ENCODE measurements at places on chromosomes 7 and 10. TPM values are rescaled to one million over a fixed set of nuclear protein-coding genes. Genes with fewer than 3 reads are reported as not detected.

GRCh38 chr10:120641695-120642094 lies 184.7 kb downstream of the PLPP4 start:
- DNase-seq: no peak

DNA sequence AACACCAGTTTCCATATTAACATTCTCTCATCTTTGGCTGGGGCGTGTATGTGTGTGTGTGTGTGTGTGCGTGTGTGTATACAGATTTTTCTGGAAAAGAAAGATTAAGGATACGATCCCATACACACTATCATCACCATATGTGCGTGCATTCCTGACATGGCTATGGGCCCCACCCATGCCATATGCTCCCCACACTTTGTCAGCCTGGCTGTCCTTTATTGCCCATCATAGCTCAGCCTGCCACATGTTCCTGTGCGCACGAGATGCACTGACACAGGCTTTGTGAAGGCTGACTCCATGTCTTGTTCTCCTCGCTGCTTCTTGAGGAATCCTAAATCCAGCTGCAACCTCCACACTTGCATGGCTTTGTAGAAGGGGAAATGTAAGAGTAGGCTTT lies 984.1 kb downstream of the LRMDA start:
- DNase-seq: no peak

DNA sequence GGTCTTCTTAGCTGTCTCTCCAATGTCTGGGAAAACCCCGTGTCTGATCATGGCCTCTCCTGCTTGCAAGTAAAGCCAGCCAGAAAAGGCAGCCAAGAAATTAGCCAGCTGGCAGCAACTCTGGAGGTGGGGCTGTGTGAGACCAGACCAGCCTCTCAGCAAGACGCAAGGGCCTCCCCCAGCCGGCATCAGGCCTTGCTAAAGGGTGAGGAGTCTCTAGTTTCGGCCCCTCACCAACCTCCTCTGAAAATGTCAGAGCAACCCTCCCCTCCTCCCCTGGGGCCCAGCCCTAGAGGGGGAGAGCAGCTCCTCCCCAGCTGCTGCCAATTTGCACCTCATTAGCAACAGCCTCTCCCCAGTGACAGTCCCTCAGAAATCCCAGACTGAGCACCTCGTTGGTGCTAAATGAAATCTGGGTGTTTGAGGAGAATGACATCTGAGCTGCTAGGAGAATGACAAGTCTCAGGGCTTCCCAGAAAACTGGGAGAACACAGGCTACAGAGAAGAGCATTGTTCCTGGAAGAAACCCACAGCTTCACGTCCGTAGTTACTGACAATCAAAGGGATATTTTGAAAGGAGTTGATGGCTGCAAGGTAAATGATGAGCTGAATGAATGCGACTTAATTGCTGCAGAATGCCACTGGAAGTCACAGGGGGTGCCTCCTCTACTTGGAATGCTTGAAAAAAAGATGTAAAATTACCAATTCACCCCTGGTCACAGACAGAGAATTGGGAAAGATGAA lies 25.9 kb downstream of the DGKI start:
- no peak for DNase-seq

DNA sequence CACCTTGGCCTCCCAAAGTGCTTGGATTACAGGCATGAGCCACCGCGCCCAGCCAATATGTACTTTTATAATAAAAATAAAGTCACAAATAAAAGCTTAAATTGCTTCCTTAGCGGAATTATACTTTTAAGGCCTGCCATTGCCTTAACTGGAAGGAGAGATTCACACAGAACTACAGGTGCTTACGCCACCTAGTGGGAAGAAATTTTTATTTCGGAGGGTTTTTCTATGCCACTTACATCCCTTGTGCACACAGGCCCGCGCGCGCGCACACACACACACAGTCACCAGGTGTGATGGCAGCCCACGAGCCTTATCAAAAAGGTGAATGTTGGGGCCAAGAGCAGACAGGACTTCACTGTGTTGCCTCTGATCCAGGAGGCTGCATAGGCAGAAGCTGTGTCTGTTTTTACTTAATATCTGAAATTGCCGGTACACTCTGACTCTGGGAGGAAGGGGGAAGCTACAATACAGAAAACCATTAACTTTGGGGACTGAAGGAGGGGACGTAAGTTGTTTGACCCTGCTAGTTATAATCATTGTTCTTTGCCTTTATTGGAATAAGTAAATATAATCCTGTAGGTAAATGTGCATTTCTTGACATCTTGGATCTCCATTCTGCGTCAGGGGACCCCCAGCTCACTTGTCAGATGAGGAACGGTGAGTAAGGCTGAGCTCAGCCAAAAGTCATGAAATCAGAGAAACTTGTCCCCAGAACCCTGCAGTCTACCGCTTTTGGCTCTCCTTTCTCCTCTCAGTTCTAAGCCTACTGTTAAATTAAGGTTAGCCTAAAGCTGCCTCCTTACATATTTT lies 87.1 kb downstream of the SLC16A9 start:
- peak; percentile 87 for DNase-seq

- no peak for DNase-seq
These were observed 85.9 kb downstream of the UBE3C start for GRCh38 chr7:157224627-157225026.

DNA sequence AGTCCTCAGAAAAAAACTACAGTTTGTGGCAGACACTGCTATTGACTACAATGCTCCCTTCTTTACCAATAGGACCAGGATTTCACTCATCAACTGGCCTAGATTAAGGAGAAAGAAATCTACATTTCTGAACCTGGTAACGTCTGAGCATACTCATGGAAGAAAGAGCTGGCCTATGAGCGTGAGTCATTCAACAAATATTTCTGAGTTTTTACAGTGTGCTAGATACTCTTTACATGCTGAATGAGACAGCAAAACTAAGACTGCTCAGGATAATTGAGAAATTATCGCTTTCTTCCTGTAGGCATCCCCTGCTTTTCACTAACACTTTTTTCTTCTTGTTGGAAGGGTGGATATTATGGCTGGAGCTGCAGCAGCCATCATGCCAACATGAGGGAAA lies 609.7 kb downstream of the TNS3 start:
- DNase-seq: no peak

GRCh38 chr10:31947144-31947926 lies 18.7 kb upstream of the ARHGAP12 start:
- DNase-seq: no peak

DNA sequence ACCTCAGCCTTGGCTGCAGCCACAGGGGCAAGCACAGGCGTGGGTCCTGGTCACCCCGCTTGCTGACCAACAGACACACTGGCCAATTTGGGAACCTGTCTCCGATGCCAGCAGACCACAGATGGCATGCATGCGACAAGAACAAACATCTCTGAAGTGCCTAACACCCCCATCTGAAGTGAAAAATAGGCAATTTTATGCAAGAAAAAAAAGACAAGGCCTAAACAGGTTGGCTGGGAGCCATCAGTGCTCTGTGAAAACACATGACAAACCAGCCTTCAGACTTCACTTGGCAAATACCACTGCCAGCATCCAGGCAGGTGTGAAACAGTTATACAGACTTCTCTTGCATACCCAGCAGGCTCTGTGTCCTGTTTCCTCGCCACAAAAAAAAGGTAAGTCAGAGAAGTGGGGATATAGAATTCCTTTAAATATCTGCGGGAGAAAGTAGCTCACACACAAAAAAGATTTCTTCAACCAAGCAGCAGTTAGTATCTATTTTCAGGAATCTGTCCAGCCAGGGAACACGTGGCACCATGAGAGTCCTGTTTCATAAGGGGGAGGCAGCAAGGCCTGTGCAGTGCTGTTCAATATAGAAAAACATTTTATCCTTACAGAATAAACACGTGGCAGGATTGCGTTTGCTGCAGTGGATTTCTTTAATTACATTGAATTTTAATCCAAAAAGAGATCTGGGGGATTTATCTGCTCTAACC lies 293.4 kb upstream of the MKLN1 start:
- no peak for DNase-seq

- peak; percentile 72 for DNase-seq
These were observed 1.8 kb downstream of the CHRM2 start for GRCh38 chr7:136869991-136870865.

DNA sequence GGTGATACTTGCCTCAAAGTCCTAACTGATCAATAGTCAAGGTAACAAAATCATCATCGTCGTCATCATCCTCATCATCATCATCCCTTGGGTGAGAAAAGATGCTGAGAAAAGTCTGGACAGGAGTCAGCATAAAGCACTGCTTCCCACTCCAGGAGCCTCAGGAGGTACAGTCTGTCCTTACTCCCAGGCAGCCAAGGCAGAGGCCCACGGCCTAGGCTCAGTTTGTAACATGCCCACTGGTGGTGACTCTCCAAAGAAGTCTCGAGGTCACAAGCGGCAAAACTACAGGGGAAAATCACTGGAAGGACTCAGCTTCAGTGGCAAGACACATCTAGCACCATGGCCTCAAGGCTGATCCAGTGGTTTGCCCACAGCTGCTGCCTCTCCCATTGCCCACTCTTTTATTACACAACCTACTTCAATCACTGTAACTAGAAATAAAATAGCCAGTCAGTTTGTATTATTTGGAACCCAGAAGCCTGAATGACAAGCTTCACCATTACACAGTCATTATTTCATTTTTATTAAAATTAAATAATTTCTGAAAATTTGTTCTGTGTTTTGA lies 150.4 kb downstream of the SRPK2 start:
- no peak for DNase-seq

- no peak for DNase-seq
These were observed 52.1 kb downstream of the ADD3 start for GRCh38 chr10:110059925-110060324.

- DNase-seq: peak; percentile 36
These were observed 36.0 kb downstream of the FBXW4 start for GRCh38 chr10:101658975-101659374.

DNA sequence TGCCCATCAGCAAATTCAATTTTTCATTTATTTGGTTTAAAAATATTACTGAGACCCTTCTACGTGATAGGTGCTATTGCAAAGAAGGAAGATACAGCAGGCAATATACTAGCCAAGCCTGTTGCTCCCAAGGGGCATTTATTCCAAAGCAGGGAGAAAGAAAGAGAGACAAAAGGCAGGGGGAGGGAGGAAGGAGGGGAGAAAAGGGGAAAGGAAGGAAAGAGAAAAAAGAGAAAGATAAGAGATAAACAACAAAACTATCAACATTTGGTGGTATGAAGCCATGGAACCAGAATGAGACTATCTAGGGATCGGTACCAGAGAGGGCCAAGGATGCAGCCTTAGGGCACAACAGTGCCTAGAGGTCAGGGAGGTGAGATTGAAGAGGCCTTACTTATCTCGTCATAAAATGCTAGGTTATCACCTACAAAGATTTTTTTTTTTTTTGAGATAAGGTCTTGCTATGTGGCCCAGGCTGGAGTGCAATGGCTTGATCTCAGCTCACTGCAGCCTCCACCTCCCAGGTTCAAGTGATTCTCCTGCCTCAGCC lies 55.3 kb upstream of the CAPZA2 start:
- DNase-seq: no peak

DNA sequence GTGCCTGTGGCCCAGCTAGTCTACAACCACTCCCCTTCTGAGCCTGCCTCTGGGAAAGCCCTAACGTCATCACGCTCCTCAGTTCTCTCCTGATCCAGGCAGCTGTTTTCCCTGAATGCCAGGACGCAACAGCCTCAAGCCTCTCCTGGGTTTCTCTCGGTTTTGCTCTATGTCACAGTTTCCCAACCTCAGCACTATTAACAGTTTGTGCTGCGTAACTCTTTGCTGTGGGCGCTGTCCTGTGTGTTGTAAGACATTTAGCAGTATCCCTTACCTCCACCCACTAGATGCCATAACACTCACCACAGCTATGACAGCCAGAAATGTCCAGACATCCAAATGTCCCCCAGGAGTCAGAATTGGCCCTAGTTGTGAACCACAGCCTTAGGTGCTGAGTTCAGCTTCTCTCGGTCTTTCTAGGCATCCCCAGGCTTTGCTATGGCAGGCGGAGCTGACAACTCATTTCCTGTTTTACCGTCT lies 226.3 kb upstream of the NPVF start:
- no peak for DNase-seq

DNA sequence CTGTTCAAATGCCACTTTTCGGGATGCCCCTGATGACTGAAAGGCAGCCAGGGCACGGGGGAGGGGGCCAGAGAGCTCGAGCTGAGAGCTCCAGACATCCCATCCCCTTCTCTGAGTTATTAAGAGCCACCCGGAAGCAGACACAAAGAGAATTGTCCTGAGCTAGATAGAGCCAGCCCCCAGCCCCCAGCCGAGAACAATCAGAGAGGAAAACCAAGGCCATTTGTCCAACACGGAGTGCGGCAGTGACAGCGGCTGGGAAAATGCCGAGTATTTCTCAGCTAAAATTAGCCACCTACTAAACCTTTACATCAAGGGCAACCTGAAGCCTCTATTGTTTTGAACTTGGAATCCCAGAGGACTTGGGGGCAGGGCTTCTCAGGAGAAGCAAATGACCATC lies 51.0 kb downstream of the UNC5B start:
- DNase-seq: no peak

- no peak for DNase-seq
These were observed 1.3 kb upstream of the DGKI start for GRCh38 chr7:137848095-137848494.

DNA sequence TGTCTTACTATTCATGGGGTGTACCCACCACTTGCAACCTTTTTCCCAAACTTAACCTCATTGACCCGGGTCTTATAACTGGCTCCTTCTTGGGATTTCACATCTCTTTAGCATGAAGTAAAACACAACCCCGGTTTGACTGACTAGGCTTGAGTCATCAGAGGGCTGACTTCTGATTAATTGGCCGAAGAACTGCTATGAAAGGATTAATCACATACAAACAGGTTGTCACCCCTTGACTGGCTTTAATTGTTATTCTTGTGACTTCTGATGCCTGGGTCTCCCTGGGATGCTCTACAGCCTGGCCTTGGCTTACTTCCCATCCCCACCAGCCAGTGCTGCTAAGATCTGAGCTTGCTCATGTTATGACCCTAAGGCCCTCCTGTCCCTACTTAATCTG lies 8.8 kb upstream of the CRPPA start:
- no peak for DNase-seq

- no peak for DNase-seq
These were observed 41.0 kb downstream of the SCRN1 start for GRCh38 chr7:29948587-29948986.

DNA sequence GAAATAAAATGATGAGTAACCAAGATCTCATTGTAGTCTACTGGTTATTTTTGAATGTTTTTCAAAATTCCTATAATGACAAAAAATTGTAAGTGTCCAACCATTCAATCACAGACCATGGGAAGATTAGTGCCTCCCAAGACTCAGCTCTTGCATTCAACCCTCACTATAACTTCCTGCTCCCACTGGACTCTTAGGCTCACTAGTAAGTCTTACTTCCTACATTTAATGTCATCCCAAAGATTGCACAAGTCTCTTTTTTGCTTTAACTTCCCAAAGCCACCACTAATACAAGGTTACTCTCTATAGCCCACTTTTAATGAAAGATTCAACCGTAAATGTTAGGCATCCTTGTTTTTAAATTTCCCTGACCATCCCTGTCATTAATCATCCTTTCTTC lies 111.9 kb upstream of the NRBF2 start:
- no peak for DNase-seq

The TYSND1 gene
- total RNA-seq: 16.3 TPM

The DNA2 gene
- total RNA-seq: 1.4 TPM

The SHTN1 gene
- 40.9 TPM for total RNA-seq

The TAS2R41 gene
- total RNA-seq: not detected

The ADARB2 gene
- total RNA-seq: 5.2 TPM

The FXYD4 gene
- total RNA-seq: 2.7 TPM

The TWNK gene
- total RNA-seq: 3.9 TPM

The LMOD2 gene
- total RNA-seq: not detected

Measured in upper lobe of left lung (tissue), 6 donors.